ENCODE measurements at places on chromosomes 2 and 18. TPM values are rescaled to one million over a fixed set of nuclear protein-coding genes. Genes with fewer than 3 reads are reported as not detected.

SULT1C4 gene
- 82.8 TPM for total RNA-seq

VSNL1 gene
- total RNA-seq, result not detected

RIT2 gene
- not detected for total RNA-seq

CD28 gene
- total RNA-seq, result not detected

INPP5D gene
- total RNA-seq, result 37.7 TPM

AQP12B gene
- total RNA-seq, result not detected

LRATD1 gene
- 2.1 TPM for total RNA-seq

SERPINB3 gene
- total RNA-seq, result not detected

CHRND gene
- total RNA-seq, result not detected

GALNT14 gene
- 0.13 TPM for total RNA-seq

KLF7 gene
- 7.1 TPM for total RNA-seq

DHRS9 gene
- total RNA-seq, result 0.13 TPM

SPAST gene
- total RNA-seq, result 21.9 TPM

EGR4 gene
- not detected for total RNA-seq

AAMP gene
- 132 TPM for total RNA-seq
